CD4-positive, alpha-beta T cell treated with Interleukin-10 for 1 hour (primary cell): ENCODE measurements at places on chromosomes 7 and 10.

DNA sequence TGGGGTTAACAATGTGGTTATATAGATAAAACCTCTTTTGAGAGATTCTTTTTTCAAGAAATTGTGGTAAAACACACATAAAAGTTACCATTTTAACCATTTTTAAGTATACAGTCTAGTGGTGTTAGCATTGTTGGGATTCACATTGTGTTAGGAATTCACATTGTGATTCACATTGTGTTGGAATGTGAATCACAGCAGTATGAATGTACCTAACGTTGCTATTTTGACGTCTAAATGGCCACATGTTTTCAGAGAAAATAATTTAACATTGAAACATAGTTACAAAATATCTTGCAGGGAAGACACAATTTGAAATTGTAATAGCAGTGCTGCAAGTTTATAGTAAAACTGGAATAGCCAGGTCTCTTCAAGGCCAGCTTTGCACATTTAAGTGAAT is 129.0 kb downstream of the BICC1 start:
- DNase-seq: no peak

- no peak for DNase-seq
Measured at GRCh38 chr10:94230134-94230785, 132.5 kb downstream of the NOC3L start.

DNA sequence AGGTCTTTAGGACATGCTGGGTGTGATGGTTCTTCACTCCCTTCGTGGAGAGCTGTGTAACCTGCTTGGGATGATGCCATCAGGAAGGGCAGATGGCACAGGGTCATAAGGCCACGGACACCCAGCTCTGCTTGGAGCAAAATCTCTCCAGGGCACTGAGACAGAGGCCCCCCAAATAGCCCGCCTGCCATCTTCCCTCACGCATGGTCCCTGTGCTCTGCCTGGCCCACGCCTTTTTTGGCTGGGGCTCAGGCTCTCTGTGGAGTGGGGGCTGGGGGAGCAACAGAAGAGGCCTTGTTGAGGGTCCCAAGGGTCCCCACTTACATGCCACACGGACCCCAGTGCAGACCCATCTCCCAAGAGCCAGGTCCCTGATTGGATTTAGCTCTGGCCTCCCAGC is 93.3 kb upstream of the RET start:
- no peak for DNase-seq

- DNase-seq: no peak
Measured at GRCh38 chr7:26993816-26994810, 101.7 kb downstream of the HOXA1 start.

DNA sequence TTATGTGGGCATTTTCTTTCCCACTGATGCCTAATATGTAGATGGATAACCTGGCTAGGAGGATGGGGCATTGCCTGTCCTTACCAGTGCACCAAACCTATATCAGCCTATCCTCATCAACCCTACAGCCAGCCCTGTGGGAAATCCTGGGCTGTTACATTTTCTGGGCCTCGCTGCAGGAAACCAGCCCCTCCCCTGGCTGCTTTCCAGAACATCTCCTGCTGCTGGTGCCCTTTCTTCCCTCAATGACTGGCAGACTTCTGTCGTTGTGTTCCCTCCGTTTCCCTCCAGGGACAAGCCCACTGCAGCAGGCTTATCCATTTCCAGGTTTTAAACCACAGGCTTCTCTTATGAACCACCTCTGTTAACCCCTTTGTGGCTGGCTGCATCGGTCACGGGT is 486.1 kb upstream of the COBL start:
- DNase-seq: no peak

GRCh38 chr10:131087464-131088215 is 223.9 kb downstream of the TCERG1L start:
- no peak for DNase-seq

DNA sequence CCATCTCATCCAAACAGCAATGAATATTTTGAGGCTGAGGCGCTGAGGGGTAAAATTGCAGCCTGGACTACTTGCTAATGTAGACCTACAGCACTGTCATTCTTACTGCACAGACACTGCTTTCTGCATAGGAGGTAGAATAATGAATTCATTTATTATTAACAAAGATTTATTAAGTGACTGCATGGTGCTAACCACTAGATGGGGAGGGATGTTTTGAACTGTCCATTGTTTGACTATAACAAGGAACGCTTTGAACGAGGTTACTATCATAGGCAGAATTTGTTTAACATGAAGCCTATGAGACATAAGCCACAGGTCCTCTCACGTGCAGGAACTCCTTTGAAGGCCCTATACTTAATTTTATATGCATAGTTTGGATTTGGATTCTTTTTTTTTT is 143.8 kb downstream of the CFTR start:
- DNase-seq: no peak

DNA sequence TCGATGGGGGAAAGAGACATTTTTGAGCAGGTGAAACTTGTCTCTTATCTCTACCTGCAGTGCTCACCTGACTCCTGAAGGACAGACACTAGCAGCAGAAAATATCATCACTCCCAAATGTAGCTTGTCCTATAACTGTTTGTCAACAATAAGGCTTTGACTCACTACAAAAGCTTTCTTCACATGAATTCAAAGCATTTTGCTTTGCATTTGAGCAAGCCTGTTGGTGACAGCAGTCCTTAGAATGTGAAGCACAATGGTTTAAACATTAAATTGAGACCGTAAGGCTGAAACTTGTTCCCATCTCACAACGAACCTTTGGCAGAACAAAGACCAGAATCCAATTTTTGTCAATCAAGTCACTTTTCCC is 30.6 kb upstream of the ZNRF2 start:
- DNase-seq: no peak

- DNase-seq: no peak
Measured at GRCh38 chr7:155316427-155317113, 18.9 kb downstream of the INSIG1 start.

GRCh38 chr10:67664942-67665341 is 31.1 kb downstream of the CTNNA3 start:
- DNase-seq: no peak

DNA sequence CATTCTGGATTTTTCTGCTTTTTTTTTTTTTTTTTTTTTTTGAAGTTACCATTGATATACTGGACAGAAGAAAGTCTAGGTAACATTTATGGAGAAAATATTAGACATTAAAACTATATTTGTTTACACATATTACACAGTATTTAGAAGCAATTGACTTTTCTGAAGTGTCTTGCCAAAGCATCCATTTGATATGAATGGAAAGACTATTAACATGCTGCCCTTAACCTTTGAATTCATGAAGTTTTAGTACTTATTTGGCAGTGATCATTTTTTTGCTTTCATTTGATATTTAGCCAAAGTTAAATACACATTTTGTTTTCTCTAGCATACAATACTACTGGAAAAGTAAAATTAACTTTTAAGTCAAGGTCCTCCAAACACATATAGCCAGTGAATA is 210.0 kb downstream of the SEMA3A start:
- DNase-seq: no peak

DNA sequence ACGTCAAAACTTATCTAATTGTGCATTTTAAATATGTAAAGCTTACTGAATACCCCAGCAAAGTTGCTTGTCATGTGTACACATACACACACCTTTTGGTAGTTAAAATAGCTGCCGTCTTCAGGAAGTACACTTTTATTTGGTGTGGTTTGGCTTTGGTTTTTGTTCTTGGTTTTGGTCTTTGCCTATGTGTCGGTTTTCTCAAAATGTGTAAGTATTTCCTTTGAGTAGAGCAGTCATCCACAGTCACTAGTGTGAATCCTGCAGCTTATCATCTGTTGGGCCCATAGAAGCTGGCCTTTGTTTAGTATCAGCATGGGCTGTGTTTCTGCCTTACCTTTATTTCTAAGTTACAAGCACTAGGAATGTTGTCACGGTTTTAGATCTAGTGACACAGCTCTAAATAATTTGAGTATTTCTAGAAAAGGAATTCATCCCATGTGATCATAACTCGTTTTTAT is 35.3 kb downstream of the NET1 start:
- DNase-seq: peak; percentile 48

DNA sequence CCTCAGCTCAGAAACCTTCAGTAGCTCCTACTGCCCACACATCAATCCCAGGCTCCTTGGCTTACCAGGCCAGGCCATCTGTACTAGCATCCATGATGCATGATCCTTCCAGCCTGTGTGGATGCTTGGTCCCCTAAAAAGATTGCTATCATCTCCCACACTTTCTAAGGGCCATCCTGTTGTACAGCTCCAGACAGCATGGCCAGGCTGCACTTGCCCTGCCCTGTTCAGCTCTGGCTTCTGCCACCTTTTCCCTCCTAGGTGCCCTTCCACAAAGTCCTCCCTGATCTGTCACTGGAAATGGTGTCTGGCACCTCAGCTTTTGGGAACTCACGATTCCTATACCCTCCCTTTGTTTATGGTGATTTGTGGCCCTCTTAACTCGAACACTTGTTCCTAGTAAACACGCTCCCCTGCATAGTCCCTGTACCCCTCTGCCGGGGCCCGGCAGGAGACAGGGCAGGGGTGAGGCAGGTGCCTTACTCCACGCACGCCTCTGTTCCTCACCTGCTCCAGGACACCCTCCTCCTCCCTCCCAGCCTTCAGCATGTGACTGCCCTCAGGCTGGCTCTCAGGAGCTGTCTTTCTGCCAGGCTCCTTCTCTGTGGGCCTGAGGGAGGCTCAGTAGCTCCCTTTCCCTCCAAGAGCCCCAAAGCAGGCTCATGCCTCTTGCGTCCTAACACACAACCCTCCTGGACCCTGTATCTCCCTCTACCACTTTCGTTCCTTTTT is 71.8 kb downstream of the CDH23 start:
- DNase-seq: no peak

DNA sequence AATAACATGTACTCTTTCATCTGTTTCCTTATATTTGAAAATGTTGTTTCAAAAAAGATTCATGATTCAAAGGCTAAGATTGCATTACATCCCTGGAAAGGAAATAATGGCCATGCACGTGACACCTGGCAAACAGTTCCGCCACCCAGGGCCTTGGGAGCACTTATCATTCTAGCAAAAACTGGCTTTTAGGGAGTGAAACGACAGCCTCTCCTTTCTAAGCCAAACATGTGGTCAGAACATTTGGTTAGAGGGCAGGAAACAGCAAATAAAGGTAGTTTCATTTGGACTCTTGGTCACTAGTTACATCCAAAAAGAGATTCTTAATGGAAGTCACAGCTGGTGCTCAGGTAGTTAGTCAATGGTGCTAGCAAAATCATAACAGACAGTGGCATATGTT is 83.5 kb downstream of the FAS start:
- no peak for DNase-seq

DNA sequence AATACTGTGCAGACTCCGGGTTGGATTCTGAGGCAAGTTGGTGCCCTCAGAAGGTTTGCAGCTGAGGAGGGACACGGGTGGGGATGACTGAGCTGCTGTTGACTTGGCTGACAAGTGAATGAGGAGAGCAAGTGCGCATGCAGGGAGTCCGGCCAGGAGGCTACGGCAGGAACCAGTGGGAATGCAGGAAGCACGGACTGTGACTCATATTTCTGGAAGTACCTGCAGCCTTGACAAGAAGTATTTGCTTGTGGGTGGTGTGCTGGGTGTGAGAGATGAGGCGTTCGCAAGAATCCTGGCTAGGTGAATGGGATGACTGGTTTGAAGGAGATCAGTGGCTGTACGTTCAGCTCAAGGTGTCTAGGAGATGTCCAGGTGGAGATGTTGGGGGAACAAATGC is 30.8 kb upstream of the FXYD4 start:
- no peak for DNase-seq

- DNase-seq: peak; percentile 14
Measured at GRCh38 chr10:62121187-62121530, 147.5 kb downstream of the RTKN2 start.

- no peak for DNase-seq
Measured at GRCh38 chr7:107816011-107816566, 13.1 kb upstream of the SLC26A3 start.

DNA sequence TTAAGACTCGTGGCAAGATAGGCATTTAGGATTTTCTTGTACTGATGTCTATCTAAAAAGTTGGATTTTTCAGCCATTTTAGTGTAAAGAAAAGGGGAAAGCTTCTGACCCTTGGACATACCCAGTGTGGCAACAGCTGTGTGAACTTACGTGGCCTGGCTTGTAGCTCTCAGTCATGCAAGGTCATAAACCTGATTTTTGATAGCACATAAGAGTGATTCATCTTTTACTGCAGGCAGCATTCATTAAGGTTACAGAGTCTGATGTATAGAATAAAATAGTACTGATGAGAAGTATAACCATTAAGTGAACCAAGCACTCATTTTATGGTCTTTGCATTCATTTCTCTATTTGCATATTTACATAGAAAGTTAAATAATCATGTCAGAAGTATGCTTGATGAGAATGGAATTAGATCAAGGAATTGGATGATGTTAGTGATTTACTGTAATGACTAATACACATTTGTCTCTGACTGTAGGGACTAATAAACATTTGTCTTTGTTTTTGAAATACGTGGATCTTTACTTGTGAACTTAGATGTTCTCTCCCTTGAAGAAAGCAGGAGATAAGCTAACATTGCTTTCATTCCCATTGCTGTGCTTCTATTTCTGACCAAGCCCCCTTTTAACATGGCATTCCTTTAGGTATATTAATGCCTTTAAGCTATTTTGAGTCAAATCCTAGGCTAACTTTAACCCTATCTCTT is 88.2 kb downstream of the GSDME start:
- no peak for DNase-seq

DNA sequence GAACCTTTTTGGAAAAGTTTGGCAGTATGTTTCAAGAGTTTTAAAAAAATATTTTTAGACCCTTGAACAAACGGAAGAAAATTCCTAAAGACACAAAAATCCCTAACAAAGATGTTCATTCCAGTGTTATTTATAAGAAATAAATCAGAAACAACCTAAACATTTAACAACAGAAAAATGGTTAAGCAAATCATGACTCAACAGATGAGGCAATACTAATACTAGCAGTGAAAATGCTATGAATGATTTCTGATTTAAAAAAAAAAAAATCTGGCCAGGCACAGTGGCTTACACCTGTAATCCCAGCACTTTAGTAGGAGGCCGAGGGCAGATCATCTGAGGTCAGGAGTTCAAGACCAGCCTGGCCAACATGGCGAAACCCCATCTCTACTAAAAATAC is 61.0 kb downstream of the ARHGAP12 start:
- DNase-seq: no peak

DNA sequence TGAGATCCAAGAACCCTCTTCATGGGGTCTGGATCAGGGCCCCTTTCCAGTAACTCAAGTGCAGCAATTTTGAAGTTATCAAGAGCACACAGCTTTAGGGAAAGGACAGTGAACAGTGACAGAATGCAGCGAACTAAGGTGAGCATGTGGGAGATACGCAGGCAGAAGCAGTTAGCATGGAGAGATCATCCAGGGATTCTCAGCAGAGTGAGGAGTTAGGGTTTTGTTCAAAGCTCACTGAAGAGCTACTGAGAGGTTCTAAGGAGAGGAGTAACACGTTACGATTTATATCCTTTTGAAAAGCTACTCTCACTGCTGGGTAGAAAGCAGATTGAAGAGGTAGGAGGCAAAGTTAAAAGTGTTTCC is 83.6 kb upstream of the MPP7 start:
- DNase-seq: no peak

- no peak for DNase-seq
Measured at GRCh38 chr10:14162061-14162460, 168.7 kb downstream of the FRMD4A start.

DNA sequence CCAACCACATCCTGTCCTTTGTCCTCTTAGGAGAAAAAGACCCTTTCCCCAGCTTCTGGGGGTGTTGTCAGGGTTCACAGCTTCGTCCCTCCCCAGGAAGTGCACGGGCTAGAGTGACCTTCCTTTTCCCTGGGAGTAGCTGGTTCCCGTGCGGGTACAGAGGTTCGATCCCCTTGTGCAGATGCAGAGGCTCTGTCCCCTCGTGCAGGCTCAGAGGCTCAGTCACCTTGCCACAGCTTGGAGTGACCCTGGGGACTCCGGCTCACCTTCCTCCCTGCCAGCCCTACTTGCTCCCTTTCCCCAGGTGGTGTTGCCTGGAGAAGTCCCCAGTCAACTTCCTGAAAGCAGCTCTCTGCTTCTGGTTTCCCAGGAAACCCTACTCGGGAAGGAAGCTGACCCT is 60.0 kb upstream of the TCERG1L start:
- DNase-seq: no peak
